ENCODE measurements at places on chromosomes 2 and 18.

DNA sequence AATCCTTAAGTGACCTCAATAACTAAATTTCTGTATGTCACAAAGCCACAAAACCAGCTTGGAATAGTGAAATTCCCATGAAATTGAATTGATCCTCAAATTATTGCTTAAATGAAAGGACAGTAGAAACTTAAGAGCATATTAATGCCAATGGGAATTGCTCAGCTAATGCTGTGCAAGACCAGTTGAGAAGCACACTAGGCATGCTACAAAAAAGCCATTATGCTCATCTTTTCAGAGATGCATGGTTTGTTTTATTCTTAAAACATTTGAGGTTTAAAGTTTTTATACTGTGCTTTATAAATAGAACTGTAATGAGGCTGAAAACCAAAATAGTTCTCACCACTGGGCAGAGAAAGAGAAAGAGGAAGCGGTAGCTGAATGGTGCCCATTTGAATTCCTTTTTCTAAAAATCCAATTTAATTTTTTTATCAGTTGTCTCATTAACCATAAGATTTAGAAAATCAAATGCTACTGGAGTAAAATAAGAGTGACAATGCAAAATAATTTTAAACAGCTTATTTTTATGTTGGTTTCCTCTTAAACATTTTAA is 98.6 kb downstream of the LNPK start:
- DNase-seq, result no peak

DNA sequence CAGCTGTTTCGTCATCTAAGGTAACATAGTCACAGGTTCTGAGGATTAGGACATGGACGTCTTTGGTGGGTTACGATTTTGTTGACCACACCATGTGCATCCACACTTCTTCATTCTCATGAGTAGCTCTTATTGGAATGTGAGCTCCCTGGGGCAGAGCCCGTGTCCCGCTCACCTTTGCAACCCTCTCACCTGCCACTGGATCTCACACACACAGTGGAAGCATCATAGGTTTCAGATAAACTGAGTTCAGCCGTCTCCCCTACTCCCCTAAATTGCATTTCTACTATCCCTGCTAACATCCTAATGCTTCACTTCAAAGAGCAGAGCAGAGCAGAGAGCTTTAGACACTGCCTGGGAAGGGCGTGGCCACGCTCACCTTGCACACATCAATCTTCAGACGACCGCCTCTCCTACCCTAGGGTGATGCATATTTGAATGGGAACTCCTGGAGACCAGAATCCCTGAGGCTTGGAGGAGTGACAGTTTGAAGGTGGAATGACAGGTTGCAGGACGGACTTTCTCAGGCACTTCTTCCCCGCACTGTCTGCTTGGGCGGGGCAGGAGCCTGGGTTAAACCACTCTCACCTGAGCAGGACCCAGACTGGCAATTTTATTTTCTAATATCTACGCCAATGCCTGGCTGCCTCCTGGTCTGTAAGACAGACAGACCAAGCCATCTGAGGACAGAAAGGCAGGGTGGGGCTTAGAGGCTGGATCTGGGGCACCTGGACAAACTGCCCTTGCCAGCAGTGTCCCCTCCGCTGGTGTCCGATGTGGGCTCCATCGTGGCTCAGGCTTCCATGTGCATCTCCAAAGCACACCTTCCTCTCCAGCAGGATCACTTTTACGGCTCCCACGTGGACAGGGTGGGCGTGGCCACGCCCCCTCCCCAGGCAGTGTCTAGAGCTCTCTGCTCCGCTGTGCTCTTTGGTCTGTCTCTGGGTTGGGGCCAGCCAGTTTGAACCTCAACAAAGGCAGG is 229.5 kb upstream of the COPS8 start:
- DNase-seq, result no peak

DNA sequence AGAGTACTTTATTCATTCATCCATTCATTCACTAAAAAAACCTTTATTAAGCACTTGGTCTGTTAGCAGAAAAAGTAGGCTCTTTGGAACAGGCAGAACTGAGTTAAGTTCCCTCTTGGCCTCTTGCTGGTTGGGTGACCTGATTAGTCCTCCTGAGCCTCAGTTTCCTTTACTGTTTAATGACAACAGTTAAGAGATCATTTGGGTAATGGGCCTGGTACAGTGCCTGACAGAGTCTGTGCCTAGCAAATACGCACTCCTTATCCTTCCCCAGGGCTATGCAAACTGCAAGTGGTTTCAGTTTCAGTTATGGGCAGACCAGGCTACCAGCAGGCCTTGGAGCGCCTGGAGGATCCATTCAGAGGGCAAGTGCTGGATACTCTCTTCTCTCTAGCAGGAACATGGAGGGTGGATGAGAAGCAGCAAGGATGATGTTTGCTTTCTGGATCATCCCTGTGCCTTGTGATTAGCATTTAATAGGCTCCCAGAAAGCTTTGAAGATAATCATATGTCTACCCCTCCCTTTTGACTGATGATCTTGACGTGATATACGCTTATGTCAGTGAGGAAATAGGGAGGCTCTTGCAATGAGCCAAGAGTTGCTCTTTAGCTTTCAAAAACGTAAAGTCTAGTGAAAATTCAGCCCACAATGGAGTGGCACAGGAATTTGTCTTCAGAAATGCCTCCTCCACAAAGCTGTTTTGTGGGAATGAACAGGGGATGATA is 12.4 kb upstream of the TAF1B start:
- DNase-seq, result no peak

GRCh38 chr2:138607746-138608145 is 106.2 kb downstream of the SPOPL start:
- DNase-seq, result no peak

DNA sequence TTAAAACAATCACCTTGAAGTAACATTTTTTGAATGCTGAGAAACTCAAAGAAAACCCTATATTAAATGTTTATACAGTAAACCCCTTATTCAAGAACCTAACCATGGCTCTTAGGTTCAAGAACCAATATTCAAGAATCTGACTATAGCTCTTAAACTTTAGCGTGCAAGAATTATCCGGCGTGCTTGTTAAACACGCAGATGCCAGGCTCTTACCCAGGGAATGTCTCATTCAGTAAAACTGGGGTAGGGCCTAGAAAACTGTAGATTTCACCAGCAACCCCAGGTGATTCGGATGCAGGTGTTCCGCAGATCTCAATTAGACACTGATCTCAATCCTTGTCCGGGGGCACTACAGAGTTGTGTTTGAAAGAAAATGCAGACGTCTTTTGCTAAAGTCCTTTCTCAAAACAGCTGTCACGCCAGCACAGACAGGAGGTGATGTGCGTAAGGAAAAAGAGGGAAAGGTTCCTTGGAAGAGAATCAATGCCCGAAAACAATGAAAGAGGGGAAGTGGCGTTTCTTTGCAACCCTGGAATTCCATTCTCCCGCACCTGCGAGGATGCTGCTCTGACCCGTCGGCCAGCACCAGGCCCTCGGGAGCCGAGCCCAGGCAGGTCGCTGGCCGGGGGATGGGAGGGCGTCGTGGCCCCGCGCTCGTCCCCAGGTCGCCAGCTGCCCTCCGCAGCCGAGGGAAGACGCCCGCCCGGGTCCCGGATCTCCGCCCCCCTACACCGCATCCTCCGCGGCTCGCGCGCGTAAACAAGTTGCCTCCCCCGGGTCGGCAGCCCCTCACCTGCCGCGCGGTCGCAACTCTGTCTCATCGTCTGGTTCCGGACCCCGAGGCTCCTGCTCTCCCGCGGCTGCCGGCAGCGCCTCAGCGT is 851 bp downstream of the EIF2AK3 start:
- DNase-seq, result peak; percentile 14

GRCh38 chr18:29003194-29003593 is 826.3 kb upstream of the CDH2 start:
- no peak for DNase-seq

GRCh38 chr2:147759536-147759935 is 85.3 kb upstream of the ACVR2A start:
- no peak for DNase-seq

Data from NCI-H2081 (cell line).